ENCODE measurements at places on chromosomes 5 and 9.

DNA sequence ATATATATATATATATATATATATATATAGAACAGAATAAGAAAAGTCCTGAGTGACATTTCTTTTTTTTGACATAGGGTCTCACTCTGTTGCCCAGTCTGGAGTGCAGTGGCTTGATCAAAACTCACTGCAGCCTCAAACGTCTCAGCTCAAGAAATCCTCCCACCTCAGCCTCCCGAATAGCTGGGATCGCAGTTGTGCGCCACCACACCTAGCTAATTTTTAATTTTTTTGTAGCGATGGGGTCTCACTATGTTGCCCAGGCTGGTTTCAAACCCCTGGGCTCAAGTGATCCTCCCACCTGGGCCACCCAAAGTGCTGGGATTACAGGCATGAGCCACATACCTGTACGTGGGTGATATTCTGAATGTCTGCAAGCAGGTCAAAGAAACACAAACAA lies 48.3 kb downstream of the SPRY4 start:
- DNase-seq: no peak

DNA sequence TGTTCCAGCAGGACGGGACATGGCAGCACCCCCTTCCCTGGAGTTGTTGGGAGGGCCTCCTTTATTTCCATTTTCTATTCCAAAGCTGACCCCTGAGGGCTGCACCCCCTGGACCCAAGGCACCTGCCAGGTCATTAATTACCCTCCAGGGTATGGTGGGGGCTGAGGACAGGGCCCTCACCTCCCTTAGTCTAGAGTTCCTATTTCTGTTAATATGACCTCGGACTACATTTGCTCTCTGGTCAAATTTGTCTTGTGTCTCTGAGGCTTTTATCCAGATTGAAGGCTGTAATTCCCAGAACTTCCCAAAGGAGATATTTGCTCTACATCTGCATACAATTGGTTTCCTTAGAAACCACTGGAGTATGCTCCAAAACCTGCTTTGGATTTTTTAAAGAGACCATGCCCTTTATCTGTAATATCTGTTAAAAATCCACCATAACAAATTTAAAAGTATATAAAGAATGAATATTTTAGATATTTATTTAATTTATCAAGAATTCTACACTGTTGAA lies 16.8 kb downstream of the PHF2 start:
- DNase-seq: no peak

GRCh38 chr9:21692390-21692789 lies 110.0 kb upstream of the MTAP start:
- no peak for DNase-seq

GRCh38 chr9:115498303-115498702 lies 380.3 kb upstream of the TNC start:
- no peak for DNase-seq
